Stimulated activated CD4-positive, alpha-beta T cell treated with anti-CD3 and anti-CD28 coated beads, Interleukin-2, amount 100 ng/mL, for 4 hours (primary cell): ENCODE measurements at places on chromosomes 2 and 18.

DNA sequence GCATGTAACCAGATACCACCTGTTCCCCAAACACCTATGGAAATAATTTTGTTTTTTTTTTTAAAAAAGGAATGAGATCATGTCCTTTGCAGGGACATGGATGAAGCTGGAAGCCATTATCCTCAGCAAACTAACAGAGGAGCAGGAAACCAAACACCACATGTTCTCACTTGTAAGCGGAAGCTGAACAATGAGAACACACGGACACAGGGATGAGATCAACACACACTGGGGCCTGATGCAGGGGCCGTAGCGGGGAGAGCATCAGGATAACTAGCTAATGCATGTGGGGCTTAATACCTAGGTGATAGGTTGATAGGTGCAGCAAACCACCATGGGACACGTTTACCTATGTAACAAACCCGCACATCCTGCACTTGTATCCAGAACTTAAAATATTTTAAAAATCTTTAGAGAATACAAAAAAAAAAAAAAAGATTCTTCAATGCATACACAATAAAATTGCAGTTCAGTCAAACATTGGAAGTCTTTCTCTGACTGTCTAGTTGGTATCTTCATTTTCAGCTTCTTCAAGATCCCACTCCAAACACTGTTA lies 11.6 kb upstream of the CASP10 start:
- no peak for DNase-seq

DNA sequence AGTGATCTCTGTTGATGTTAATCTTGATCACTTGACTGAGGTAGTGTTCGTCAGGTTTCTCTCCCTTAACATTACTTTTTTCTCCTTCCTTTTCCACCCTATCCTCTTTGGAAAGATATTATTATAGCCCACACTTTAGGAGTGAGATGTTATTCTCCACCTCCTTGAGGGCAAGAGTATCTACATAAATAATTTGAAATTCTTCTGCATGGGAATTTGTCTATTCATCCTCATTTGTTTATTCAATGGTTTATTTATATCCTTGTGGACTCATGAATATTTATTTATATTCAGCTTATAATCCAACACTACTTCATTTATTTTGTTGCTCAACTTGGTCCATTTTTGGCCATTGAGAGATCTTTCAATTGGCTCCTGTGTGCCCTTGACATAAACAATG lies 750.4 kb downstream of the EPHA4 start:
- no peak for DNase-seq

DNA sequence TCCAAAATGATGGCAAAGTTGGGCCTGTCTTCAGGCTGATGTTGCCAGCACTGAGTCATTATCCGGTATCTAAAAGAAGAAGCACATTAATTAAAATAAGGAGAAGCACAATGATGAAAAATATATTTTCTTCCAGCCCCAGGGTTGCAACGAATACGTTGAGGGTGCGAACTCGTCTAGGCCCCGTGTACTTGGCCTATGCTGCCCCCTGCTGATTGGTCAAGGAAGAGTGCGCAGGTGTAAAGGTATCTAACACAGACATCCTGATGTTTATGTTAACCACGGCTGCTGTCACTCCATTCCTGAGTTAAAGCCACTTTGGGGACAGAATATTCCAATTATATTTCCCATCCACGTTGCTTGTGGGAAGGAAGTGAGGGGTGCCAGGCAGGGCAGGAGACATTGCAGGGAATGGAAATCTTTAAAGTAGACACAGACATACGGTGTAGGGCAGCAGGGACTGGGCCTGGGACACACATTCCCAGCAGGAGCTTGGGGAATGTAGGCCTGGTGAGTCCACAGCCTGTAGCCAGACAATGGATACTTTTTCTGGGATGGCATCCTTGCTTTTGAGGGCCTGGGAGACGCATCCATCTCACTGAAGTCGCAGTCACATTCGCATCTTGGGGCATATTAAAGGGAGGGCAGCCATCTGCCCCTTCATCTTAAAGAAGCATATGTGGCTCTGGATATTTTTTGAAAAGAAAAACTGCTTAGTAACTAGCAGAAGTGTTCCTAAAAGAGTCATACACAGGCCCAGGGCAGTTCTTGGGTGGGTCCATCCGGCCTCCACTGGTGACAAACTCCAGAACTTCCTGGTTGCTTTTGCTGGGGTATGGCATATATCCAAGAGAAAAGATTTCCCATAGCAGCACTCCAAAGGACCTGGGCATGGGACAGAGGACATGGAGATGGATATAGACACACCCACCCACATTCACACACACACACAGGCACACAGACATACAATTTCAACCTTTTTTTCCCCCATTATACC lies 81.9 kb downstream of the CLIP4 start:
- peak; percentile 67 for DNase-seq

GRCh38 chr18:46712406-46712805 lies 44.4 kb downstream of the ST8SIA5 start:
- DNase-seq: no peak

- DNase-seq: no peak
Observed at GRCh38 chr2:105175231-105175630, 66.3 kb upstream of the GPR45 start.

- DNase-seq: no peak
Observed at GRCh38 chr2:36441816-36442215, 86.2 kb downstream of the CRIM1 start.

DNA sequence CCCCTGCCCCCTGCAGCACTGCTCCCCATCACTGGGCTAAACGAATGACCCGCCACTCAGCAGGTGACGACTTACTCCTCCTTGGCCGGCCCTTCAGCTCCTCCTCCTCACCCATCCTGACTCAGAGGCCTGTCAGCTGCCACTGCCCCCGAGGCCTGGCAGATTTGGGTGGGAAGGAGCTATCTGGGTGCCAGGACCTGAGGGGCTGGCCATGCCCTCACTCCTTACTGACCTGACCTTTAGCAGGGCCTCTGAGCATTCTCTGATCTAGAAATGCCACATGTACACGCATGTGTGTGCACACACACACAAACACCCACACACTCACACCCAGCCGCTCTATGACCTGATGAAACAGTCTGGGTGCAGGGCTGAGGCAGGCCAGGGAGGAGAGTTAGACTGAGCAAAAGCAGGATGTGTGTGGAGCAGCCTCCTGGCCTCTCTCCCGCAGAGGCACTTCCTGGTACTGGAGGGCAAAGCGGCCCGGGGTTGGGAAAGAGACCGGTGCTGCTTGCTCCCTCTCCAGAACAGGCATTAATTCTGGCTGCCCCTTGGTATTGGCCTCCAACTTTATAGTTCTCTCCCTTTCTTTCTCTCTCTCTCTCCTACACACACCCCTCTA lies 68.0 kb downstream of the ZFP36L2 start:
- DNase-seq: peak; percentile 32

- DNase-seq: peak; percentile 7
Observed at GRCh38 chr2:118169359-118170005, 81.2 kb downstream of the INSIG2 start.

- no peak for DNase-seq
Observed at GRCh38 chr18:52824126-52824525, 484.1 kb downstream of the DCC start.

- no peak for DNase-seq
Observed at GRCh38 chr2:88729061-88729745, 37.7 kb downstream of the RPIA start.

DNA sequence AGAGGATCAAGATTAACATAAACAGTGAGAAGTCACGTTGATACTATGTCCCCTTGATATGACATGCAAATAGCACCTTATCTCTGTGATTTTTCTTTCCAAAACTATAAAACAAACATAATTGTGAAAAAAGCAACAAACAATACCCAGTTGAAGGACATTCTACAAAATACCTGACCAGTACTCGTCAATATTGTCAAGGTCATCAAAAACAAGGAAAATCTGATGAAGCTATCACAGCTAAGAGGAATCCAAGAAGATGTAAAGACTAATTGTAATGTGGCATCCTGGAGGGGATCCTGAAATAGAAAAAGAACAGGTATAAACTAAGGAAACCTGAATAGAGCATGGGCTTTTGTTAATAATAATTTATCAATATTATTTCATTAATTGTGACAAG lies 321.5 kb upstream of the MAP2 start:
- no peak for DNase-seq
